ENCODE measurements at places on chromosomes 11 and 22. TPM values are rescaled to one million over a fixed set of nuclear protein-coding genes. Genes with fewer than 3 reads are reported as not detected.

Gene TXNRD2
- 34.8 TPM for total RNA-seq

Gene OR10G7
- not detected for total RNA-seq

Gene GAS2
- total RNA-seq: 0.64 TPM

Gene SCUBE2
- total RNA-seq: 0.97 TPM

Gene SCGB1A1
- not detected for total RNA-seq

Gene SLC22A12
- not detected for total RNA-seq

Gene CLNS1A
- 88.5 TPM for total RNA-seq

Gene MMP13
- not detected for total RNA-seq

Gene APOA1
- not detected for total RNA-seq

Measured in fibroblast of villous mesenchyme (primary cell).